ENCODE measurements at places on chromosomes 1 and 21.

GRCh38 chr1:23836037-23836436 lies 10.8 kb upstream of the HMGCL start:
- DNase-seq, result no peak

GRCh38 chr21:18335651-18336236 lies 67.8 kb downstream of the TMPRSS15 start:
- DNase-seq, result no peak

DNA sequence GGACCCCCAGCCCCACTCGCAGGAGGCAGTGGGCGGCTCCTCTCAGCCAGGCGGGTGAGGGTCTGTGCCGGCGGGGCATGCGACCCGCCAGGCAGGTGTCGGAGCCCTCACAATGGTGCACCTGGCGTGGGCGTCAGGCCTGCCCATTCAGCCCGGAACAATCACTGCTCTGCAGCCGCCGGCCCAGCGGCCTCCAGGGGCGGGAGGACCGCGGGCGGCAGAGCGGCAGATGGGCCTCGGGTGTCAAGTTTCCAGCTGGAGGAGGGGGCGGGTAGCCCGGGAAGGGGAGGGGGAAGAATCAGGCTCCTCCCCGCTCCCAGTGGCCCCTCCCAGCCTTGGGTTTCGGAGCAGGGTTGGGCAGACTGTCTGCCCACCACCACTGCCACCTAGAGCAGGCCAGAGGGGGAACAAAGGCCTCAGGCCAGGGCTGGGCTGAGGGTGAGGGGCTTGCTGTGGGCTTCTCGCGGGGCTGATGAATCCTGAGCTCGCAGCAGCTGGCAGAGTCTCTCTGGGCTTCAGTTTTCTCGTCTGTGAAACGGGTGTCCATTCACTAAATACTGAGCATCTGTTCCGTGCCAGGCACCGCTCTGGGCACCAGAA lies 39.5 kb upstream of the CASZ1 start:
- peak; percentile 36 for DNase-seq

GRCh38 chr1:150621497-150622302 lies 7.7 kb downstream of the ENSA start:
- DNase-seq, result peak; percentile 67

DNA sequence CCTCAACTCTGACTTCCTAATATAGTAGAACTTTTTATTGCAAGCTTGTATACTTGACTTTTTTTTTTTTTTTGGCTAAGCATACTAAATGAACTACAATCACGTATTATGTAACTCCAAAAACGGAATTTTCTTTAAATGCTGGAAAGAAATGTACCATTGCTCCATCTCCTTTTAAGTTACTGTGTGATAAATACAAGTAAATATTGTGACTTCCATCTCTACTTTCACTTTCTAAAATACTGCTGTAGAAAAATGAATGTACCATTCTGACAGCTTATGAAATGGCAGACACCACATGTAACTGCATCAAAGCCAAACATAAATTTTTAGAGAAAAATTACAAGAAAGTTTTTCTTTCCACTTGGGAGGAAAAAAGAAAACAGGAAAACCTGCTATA lies 54.7 kb downstream of the ASH1L start:
- DNase-seq, result no peak

DNA sequence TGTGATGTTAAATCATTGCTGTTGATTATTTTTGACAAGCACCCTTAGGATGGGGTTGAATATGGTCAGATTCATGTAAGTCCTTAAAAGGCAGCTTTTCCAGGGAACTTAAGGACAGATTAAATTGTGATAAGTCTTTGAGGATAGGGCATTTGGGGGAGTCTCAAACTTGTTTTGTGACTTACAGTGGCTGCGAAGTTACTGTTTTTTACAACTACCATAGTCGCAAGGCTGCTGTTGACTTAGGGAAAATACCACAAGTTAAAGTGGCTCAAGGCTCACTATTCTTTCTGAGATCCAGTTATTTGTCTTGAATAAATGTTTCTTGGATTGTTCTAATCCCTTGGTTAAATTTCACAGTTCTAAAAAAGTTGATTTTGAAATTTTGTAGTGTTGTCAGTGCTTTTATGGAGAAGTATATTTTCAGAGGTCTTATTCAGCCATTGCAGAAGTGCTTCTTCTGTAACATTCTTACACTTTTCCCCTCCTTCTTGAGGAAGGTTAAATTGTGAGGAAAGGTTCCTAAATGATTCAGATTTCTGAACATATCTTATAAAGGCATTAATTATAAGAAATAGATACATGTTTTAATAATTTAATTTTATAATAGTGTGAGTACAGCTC lies 47.0 kb upstream of the MPC2 start:
- DNase-seq, result no peak

DNA sequence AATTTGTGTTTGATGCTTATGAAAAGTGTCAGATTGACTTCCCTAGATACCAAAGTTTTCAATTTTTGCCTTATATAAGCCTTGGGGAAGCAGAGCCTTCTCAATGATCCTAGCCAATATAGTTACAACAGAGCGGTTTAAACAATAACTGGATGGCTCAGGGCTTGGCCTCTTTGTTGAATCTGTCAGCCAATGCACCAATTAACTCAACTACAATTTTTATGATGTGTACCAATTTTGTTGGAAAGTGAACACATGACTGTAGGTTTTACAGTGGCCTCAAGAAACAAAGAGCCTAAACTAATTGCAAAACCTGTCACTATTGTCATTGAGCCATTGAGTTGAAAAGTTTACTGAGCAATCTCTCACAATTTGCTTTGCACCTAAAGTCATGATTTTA lies 71.6 kb upstream of the RGS18 start:
- no peak for DNase-seq

DNA sequence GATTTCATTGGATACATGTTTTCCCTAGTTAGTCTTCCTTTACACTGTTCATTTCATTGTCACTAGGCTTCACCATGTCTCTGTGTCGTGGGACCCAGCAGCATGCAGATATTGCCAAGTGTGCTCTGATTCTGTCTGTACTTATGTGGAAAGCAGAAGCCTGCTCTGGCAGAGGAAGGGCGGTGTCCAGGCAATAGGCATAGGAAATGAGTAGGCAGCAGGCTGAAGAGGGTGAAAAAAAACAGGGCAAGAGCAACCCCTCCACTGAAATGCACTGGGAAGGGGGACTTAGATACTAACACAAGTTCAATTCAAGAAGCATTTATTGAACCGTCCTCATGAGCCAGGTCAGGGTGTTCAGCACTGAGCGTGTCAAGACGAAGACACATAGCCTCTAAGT lies 85.2 kb upstream of the VAV3 start:
- no peak for DNase-seq

DNA sequence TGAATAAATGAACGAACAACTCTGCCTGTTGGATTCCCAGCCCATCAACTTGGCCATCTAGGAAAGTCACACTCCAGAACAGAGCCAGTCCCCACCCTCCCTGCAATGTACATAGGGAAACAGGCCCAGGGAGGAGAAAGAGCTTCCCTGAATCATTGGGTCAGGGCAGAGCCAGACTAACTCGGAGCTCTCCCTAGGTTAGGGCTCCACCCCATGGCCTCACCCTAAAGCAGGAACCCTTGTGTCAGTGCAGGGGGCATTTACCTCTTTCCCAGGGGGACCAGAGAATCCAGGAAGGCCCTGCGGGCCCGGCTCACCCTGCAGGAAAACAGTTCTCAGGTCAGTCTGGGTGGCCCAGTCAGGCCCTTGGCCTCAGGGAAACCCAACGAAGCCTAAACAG lies 11.6 kb downstream of the COL9A2 start:
- DNase-seq, result no peak

- DNase-seq, result peak; percentile 9
Measured at GRCh38 chr1:243882276-243882675, 32.2 kb upstream of the AKT3 start.

GRCh38 chr21:44012474-44013379 lies 618 bp downstream of the TRAPPC10 start:
- peak; percentile 58 for DNase-seq

DNA sequence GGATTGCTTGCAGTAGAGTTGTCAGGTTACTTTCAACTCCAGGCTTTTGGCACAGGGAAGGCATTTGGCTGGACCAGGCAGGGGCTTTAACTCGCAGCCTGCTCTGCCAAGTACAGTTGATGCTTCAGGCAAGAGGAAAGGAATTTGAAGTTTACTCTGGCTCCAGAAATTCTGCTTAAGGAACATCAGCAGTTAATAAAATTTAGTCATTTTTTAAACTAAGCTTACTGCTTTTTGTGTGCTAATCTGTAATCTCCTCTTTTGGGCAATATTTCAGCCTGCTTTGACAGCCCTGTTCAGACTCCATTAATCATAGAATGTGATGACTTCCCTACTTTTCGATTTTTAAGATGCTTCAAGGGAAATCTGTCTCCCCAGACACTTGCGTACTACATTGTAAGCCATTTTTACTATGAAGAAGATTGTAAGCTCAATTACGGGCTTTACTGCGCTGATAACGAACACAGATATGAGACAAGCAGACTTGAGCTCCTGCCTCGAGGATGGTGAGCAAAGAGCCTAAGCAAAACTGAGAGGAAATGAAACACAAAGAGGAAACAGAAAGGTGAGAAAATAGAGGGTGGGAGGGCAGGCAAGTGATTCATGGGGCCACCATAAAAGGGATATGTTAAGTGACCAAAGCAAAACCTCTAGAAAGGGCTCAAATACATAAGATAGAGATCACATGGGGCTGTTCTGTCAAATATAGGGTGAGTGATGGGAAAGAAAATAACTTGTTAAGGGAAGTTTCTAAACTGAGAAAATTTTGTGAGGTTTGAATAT lies 76.6 kb upstream of the VAV3 start:
- no peak for DNase-seq

- no peak for DNase-seq
Measured at GRCh38 chr1:200903793-200904192, 9.1 kb downstream of the INAVA start.

DNA sequence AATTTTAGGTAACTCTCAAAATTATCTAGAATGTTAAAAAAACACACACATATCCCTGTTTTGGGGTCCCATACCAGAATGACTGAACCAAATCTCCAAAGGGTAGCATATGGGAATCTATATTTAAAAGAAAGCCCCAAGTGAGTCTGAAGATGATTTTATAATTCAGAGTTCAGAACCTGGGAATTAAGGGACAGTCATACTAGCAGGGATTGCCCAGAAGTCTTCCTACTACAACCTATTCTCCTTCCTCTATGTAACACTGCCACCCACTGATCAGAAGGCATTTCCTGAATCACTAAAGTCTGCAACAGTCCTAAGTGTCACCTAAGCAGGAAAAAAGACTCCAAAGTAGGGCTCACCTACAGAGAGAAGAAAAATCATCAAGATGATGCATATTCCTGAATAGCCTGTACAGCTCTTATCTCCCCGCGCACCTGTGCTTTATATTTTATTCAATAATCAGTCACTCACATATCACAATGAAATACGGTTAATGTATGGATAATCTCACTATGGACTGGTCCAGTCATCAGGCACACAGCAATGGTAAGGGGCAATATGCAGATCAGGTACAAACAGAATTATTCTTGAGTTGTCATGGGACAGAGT lies 4.9 kb downstream of the RGS1 start:
- peak; percentile 8 for DNase-seq

DNA sequence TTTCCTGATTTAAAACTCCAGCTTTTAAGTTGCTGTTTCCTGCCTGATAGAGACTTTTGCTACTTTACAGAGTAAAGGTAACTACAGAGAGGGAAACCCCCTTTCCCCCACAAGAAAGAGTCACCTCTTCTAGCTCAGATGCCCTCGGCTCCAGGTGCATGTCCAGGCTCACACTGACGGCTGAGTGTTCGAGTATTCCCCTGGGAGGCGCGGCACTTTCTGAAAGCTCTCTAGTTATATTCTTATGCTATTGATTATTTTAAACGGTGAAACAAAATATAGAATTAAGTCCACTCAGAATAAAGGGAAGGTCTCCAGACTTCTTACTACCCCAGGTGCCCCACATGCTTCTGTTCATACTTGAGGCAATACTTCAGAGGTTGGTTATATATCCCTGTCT lies 160.3 kb upstream of the FMN2 start:
- no peak for DNase-seq

DNA sequence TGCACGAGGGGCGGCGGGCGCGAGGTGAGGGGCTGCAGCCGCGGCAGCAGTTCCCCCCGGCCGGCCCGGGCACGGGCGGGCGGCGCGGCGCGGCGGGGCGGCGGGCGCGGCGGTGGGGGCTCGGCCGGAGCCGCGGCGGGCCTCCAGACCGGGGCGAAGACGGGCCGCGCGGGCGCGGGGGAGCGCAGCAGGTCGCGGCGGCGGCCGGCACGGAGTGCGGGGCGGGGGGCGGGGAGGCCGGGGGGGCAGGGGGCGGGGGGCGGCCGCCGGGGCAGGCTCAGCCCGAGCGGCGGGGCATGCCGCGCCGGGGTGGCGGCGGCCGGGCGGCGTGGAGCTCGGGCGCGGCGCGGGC lies 311 bp downstream of the IRF2BP2 start:
- no peak for DNase-seq

DNA sequence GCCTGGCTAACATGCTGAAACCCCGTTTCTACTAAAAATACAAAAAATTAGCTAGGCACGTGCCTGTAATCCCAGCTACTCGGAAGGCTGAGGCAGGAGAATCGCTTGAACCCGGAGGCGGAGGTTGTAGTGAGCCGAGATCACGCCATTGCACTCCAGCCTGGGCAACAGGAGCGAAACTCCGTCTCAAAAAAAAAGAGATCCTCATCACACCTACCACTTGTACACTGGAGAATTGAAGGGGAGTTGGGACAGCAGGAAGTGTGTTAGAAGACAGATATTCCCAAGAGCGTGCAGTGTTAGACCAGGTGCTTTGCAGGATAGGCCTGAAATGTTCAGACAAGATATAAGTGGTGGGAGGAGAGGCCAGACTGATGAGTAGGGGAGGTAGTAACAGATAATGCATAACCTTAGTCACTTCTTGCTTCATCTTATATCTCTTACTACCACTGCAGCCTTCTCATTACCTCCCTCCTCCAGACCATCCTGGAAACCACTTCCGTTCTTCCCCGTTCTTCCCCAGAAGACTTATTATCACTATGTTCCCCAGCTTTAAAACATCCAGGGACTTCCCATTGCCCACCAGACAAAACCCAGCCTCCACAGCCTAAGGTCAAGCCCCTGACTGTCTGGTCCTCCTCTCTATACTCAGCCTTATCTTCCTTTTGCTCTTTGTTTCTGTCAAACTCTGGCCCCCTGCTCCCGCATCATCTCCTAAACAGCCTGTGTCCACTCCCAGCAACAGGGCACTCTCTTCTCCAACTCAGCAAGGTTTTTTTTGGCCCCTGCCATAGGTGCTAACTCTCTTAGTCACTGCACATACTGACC lies 21.3 kb downstream of the FAM20B start:
- DNase-seq, result no peak

DNA sequence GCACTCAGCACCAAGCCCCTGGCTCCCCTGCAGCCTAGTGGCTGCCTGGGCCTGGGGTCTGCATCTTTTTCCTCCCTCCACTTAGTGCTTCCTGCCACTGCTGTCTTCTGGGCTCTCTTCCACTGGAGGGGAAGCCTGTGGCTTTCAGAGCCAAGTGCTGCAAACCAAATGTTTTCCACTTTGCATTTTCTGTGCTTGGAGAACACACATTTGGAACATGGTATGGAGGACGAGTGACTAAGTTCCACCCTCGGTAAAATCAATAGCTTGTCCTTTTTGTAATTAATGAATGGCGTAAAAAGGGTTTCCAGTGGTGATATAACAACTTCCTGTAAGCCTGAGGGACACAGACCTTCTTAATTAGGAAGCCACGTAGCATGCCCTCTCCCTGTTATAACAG lies 10.1 kb upstream of the GPR153 start:
- no peak for DNase-seq

- DNase-seq, result no peak
Measured at GRCh38 chr1:22810378-22810777, 99.7 kb downstream of the EPHB2 start.

- DNase-seq, result no peak
Measured at GRCh38 chr21:44804762-44805161, 3.1 kb upstream of the UBE2G2 start.

GRCh38 chr1:89203166-89203565 lies 4.4 kb upstream of the GBP4 start:
- DNase-seq, result no peak

Measured in hepatic stellate cell (primary cell).